Adrenal gland (tissue), 19 donors: ENCODE measurements at places on chromosomes 5 and 9. TPM values are rescaled to one million over a fixed set of nuclear protein-coding genes. Genes with fewer than 3 reads are reported as not detected.

Gene SLC22A4
- total RNA-seq: 2.8 TPM

Gene ALG2
- total RNA-seq: 64.2 TPM

DNA sequence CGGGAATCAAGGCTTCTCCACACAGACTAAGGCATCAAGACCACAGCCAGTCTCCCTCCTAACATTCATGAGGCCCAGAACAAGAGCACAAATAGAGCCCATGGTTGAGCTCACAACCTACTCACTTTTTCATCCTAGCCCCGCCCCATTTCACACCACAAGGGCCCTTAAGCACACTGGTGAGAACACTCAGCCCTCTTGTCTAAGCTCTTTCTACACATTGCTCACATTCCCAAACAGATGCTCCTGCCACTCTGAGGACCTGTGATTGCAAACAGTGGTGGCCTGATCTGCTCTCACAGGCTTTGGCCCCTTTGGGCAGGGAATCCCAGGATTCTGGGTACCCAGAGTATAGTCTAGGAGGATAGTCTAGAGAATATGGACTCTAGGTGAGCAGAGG lies 54.0 kb downstream of the FEM1C start:
- H3K27me3 ChIP-seq: no peaks in the 10 kb centered on the region
- DNase-seq: no peak
- no peaks in the 10 kb centered on the region for H3K4me1 ChIP-seq
- no peak overlapping the region for H3K27ac ChIP-seq

Gene FAM163B
- 1.9 TPM for total RNA-seq

Gene ANXA2R
- total RNA-seq: 2.8 TPM

- H3K27ac ChIP-seq: no peak overlapping the region
- H3K36me3 ChIP-seq: no peaks in the 10 kb centered on the region
- no peaks in the 10 kb centered on the region for H3K4me1 ChIP-seq
- no peaks in the 10 kb centered on the region for H3K27me3 ChIP-seq
- no peak for DNase-seq
Measured at GRCh38 chr9:91174772-91175171, 186.9 kb downstream of the AUH start.

Gene OR13D1
- total RNA-seq: not detected

Gene FBXO4
- 16.7 TPM for total RNA-seq

Gene SPINK1
- total RNA-seq: not detected

- H3K36me3 ChIP-seq: no peaks in the 10 kb centered on the region
- H3K4me1 ChIP-seq: peaks cover 13% of the 10 kb centered on the region
- no peak overlapping the region for H3K4me3 ChIP-seq
- peak; percentile 49 for DNase-seq
Measured at GRCh38 chr9:91428927-91429351, 5.3 kb upstream of the NFIL3 start.

Gene PCDHA3
- total RNA-seq: 0.10 TPM

Gene PDZD2
- total RNA-seq: 4.8 TPM

DNA sequence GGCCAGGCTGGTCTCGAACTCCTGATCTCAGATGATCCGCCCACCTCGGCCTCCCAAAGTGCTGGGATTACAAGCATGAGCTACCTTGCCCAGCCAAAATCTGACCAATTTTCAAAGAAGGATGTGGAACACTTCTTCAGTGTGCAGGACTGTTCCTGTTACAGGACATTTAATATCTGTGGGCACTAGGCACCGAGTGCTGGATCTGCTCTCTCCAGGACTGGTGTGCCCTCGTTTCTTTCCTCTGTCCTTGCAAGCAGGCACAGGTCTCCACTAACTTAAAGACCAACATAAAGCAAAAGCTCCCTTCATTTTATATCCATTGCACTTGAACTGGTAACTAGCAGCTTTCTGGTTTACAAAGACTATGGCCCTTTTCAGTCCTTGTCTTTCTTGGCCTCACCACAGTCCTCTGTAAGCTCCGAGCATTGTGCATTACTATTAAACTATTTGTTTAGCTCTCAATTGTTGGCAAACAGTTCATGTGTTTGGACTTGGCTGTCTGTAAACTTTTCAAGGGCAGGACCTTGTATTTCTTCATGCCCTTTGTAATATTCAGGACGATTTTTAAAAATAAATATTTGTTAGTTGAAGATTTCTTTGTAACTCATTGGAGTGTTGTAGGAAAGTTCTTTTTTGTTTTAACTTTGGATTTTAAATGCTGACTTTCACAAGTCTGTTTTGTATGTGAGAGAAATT lies 37.3 kb downstream of the ARHGEF28 start:
- peaks cover 23% of the 10 kb centered on the region for H3K4me1 ChIP-seq
- H3K27ac ChIP-seq: peak overlapping the region; percentile 65
- H3K4me3 ChIP-seq: no peak overlapping the region

GRCh38 chr5:152883066-152883775 lies 478.1 kb upstream of the NMUR2 start:
- no peaks in the 10 kb centered on the region for H3K4me1 ChIP-seq
- H3K36me3 ChIP-seq: no peaks in the 10 kb centered on the region
- no peak for DNase-seq
- no peak overlapping the region for H3K4me3 ChIP-seq
- no peaks in the 10 kb centered on the region for H3K27me3 ChIP-seq
- no peak overlapping the region for H3K27ac ChIP-seq

Gene PRR16
- 2.7 TPM for total RNA-seq

GRCh38 chr9:109411798-109412352 lies 86.2 kb downstream of the PTPN3 start:
- no peak overlapping the region for H3K27ac ChIP-seq
- H3K27me3 ChIP-seq: no peaks in the 10 kb centered on the region
- H3K4me1 ChIP-seq: peaks cover 4% of the 10 kb centered on the region
- H3K4me3 ChIP-seq: no peak overlapping the region

Gene NDUFAF2
- 42.9 TPM for total RNA-seq

DNA sequence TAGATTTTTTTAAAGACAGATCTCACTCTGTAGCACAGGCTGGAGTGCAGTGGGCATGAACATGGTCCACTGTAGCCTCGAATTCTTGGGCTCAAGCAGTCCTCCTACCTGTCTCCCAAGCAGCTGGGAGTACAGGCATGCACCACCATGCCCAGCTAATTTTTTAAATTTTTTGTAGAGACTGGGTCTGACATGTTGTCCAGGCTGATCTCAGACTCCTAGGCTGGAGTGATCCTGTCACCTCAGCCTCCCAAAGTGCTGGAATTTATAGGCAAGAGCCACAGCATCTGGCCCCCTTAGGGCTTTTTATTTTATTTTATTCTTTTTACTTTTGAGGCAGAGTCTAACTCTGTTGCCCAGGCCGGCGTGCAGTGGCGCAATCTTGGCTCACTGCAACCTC lies 56.4 kb downstream of the NSD1 start:
- DNase-seq: no peak
- H3K27ac ChIP-seq: no peak overlapping the region
- H3K27me3 ChIP-seq: no peaks in the 10 kb centered on the region
- no peak overlapping the region for H3K4me3 ChIP-seq

Gene SIT1
- 1.1 TPM for total RNA-seq

- DNase-seq: no peak
- H3K4me1 ChIP-seq: no peaks in the 10 kb centered on the region
- H3K27me3 ChIP-seq: no peaks in the 10 kb centered on the region
- H3K4me3 ChIP-seq: no peak overlapping the region
Measured at GRCh38 chr5:96476654-96477053, 43.6 kb upstream of the PCSK1 start.

DNA sequence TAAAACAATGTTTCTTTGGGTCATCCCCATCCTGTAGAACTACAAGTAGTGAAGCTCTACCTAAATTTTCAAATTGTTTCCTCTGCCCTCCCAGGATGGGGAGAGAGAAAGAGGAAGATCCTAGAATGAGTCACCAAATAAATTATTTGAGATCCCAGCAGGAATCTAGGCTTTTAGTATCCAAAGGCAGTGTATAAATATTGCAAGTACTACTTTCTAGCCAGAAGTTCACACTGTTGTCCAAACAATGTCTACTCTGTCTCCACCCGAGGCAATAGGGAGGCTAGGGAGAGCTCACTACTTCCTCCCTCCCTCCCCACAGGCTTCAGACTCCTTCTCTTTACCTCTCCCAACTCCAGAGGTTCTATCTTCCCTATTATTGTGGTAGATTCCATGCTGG lies 362.8 kb downstream of the MRPS30 start:
- no peaks in the 10 kb centered on the region for H3K36me3 ChIP-seq
- no peak overlapping the region for H3K27ac ChIP-seq
- no peak overlapping the region for H3K4me3 ChIP-seq
- H3K27me3 ChIP-seq: no peaks in the 10 kb centered on the region

GRCh38 chr5:79729679-79730078 lies 40.0 kb downstream of the CMYA5 start:
- H3K4me1 ChIP-seq: no peaks in the 10 kb centered on the region
- no peaks in the 10 kb centered on the region for H3K36me3 ChIP-seq
- no peak for DNase-seq

DNA sequence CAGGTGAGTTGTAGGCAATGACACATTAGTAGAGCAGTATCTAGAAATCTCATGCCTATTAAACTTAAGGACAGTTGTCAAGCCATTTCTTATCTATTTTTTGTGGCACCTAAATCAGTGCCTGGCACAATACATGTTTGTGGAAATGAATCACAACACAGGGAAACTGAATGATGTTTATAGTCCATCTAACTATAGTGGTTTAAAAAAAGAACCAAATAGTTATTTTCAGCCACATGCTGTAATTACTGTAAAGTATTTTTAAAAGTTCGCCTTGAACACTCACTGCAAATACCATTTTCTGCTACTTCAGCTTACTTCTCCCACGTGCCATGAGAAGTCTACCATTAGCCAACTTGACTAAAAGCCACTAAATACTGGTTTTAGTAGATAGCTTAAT lies 21.9 kb downstream of the FNBP1 start:
- no peak for DNase-seq
- no peaks in the 10 kb centered on the region for H3K27me3 ChIP-seq
- no peak overlapping the region for H3K27ac ChIP-seq
- H3K4me3 ChIP-seq: no peak overlapping the region
- no peaks in the 10 kb centered on the region for H3K4me1 ChIP-seq

DNA sequence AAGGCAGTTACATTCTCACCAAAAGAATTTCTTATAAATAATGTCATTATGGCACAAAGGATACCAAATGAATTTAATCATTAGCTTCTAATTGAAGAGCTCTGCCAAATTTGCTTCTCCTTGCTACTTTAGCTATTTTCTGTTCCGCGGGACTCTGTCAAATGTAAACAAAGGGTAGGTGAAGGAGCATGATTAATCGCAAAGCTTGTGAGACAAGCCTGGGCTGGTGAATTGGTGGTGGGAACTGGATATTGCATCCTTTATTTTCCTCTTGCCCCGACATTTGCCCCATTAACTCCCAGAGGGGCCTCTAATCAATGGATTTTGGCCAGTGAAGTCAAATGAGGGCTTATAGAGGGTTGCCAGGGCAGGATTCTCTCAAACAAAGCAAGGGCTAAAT lies 234.2 kb upstream of the RFX3 start:
- no peaks in the 10 kb centered on the region for H3K4me1 ChIP-seq
- H3K36me3 ChIP-seq: no peaks in the 10 kb centered on the region
- no peak overlapping the region for H3K27ac ChIP-seq
- H3K4me3 ChIP-seq: no peak overlapping the region
- no peak for DNase-seq

Gene ADRA1B
- total RNA-seq: not detected

DNA sequence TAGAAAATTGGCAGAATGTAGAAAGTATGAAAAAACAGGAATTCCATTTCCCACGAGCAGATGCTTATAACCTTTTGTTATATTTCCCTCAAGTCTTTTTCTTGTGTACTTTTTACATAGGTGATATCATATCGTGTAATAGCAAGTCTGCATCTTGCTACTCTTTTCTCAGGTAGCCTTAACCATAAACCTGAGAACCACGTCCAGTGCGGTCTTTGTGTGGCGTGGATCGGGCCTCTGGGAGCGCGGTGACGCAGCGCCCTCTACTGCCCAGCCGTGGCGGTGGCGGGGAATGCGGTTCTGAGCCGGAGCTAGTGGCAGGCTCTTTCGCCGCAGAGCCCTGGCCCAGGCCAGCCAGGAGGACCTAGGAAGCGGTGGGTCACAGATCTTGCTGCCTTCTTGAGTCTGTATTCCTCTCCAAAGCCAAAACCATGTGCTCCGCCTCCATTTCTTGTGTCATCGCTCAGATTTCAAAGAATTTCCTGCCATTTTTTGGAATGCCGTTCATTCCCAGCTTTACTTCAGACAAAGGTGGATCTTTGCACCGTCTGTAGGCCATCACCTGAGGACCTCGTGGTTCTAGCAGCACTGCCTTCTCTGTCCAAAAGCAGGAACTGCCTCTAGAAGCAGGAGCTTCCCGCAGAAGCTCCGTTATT lies 71.9 kb downstream of the MVB12B start:
- H3K4me3 ChIP-seq: no peak overlapping the region
- peaks cover 12% of the 10 kb centered on the region for H3K4me1 ChIP-seq
- H3K27me3 ChIP-seq: no peaks in the 10 kb centered on the region
- no peak overlapping the region for H3K27ac ChIP-seq
- H3K36me3 ChIP-seq: no peaks in the 10 kb centered on the region

- H3K4me3 ChIP-seq: no peak overlapping the region
- H3K27me3 ChIP-seq: peaks cover 6% of the 10 kb centered on the region
- no peak overlapping the region for H3K27ac ChIP-seq
- no peaks in the 10 kb centered on the region for H3K36me3 ChIP-seq
Measured at GRCh38 chr5:143524338-143524945, 121.0 kb upstream of the NR3C1 start.

Gene PRLR
- 72.1 TPM for total RNA-seq

DNA sequence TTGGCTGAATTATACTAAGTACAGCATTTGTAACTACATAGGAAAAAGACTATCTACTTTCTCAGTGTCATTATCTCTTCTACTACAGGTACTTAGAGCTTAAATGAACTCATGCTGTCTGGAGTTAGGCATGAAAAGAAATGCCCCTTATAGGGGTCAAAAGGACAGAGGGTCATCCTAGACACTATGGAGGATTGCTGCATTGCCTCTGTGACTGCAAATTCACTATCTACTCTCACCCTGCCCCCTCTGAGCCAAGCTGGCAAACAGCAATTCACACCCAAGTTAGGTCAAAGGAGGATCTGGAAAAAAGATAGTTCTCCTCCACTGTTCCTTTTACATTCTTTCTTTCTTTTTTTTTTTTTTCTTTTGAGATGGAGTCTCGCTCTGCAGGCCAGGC lies 36.7 kb downstream of the ANKRD31 start:
- no peaks in the 10 kb centered on the region for H3K4me1 ChIP-seq
- DNase-seq: no peak
- no peak overlapping the region for H3K4me3 ChIP-seq
- H3K27ac ChIP-seq: no peak overlapping the region
- H3K27me3 ChIP-seq: no peaks in the 10 kb centered on the region
- H3K36me3 ChIP-seq: no peaks in the 10 kb centered on the region

- H3K36me3 ChIP-seq: no peaks in the 10 kb centered on the region
- no peak overlapping the region for H3K27ac ChIP-seq
- DNase-seq: no peak
- H3K4me3 ChIP-seq: no peak overlapping the region
- H3K4me1 ChIP-seq: peaks cover 10% of the 10 kb centered on the region
- no peaks in the 10 kb centered on the region for H3K27me3 ChIP-seq
Measured at GRCh38 chr5:125404056-125404455, 657.6 kb upstream of the ZNF608 start.
